Stimulated activated naive B cell treated with anti-CD40 and anti-IgM and Interleukin-4, amounts not matched to agents 10 μg/mL and 1 μg/mL and 100 μg/mL, for 72 hours (primary cell): ENCODE measurements at places on chromosomes 4 and X.

GRCh38 chrX:97547877-97548578, 664.3 kb downstream of the RPA4 start:
- H3K4me3 ChIP-seq: no peak overlapping the region
- H3K36me3 ChIP-seq: no peaks in the 10 kb centered on the region
- no peak overlapping the region for H3K27ac ChIP-seq
- no peaks in the 10 kb centered on the region for H3K4me1 ChIP-seq
- DNase-seq: no peak

DNA sequence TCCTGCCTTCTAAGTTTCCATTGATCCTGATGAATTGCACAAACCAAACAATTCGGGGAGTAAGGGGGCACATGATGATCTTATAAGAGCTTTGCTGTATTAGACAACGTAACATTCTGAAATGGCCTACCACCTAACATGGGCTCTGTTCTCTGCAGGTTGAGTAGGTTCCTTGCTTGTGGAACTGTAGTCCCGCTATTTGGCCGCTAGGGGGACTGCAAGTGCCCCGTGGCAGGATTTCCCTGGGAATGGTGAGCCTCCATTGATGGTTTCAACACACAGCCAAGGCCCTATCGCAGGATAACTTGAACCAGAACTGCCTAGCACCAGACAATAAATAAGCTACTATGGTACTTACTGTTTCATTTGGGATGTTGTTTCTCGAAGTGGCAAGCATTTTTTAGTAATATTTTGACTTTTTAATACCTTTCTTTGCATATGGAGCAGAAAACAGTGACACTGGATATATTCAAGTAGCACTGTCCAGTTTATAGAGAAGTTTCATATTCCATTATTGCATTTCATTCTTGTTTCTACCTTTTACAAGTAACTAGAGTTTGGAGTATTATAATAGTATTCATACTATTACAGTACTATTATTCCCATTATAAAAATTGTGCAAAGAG, 11.9 kb downstream of the AR start:
- DNase-seq: no peak
- H3K4me1 ChIP-seq: no peaks in the 10 kb centered on the region
- H3K4me3 ChIP-seq: no peak overlapping the region

DNA sequence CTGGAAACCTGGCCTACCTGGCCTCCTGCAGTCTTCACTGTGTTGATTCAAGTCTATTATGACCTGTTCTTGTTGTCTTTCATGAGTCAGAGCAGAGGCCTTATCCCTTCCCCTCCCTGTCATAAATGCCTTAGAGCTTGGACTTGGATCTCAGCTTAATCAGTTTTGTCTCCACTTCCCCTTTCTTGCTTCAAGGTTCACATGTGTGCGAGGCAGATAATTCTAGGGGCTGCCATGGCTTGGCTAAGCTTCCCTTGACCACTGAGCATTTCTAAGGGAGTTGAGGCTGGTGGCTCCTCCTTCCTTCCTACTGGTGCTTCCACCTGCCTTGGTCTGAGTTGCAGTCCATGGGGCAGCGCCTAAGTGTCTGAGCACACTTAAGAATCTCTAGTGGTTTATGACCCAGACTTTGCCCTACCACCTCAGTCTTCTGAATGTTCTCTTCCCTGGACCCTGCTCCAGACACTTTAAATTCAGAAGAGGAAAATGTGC, 1.7 kb upstream of the HEPH start:
- no peaks in the 10 kb centered on the region for H3K36me3 ChIP-seq
- H3K4me1 ChIP-seq: peaks cover 2% of the 10 kb centered on the region
- H3K4me3 ChIP-seq: no peak overlapping the region

DNA sequence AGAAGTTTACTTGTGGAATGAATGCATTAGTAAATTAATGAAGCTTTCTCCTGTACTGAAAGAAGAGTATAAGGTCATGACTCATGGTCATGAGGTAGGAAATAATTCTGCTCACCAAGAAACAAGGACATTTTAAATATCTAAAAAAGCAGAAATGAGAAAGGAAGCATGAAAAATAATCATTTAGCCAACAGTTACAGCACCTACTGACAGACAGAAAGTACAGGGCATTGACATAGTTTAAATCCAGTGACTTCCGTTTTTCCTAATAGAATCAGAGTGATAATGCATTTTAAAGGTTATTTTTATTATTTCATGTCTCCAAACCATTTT, 30.5 kb upstream of the ACSL1 start:
- peaks cover 40% of the 10 kb centered on the region for H3K4me1 ChIP-seq
- H3K27ac ChIP-seq: peak overlapping the region; percentile 87
- no peak for DNase-seq
- no peaks in the 10 kb centered on the region for H3K36me3 ChIP-seq
- peak overlapping the region; percentile 7 for H3K4me3 ChIP-seq
- no peaks in the 10 kb centered on the region for H3K27me3 ChIP-seq

DNA sequence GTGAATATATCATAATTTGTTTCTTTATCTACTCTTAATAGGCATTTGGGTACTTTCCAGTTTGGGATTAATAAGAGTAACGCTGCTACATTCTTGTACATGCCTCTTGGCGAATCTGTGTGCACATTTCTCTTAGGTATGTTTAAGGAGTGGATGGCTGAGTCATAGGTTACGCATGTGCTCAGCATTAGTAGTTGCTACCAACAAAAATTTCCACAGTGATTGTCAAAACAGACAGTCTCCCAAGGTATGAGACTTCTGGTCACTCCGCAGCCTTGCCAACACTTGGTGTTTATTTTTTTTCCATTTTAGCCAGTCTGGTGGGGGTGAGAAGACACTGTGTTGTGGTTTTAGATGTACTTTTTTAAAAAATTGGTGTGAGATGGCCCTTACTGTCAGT, 44.6 kb downstream of the FGFBP1 start:
- H3K36me3 ChIP-seq: no peaks in the 10 kb centered on the region
- no peak overlapping the region for H3K27ac ChIP-seq
- no peak overlapping the region for H3K4me3 ChIP-seq

- no peak for DNase-seq
- H3K4me1 ChIP-seq: peaks cover 8% of the 10 kb centered on the region
- no peaks in the 10 kb centered on the region for H3K36me3 ChIP-seq
- no peak overlapping the region for H3K27ac ChIP-seq
- H3K27me3 ChIP-seq: peaks cover 24% of the 10 kb centered on the region
These were observed 106.3 kb downstream of the TRAPPC11 start for GRCh38 chr4:183765251-183765911.

- DNase-seq: no peak
- no peak overlapping the region for H3K27ac ChIP-seq
- H3K36me3 ChIP-seq: peaks cover 38% of the 10 kb centered on the region
- H3K27me3 ChIP-seq: no peaks in the 10 kb centered on the region
- no peak overlapping the region for H3K4me3 ChIP-seq
- peaks cover 5% of the 10 kb centered on the region for H3K4me1 ChIP-seq
These were observed 20.7 kb upstream of the BCLAF3 start for GRCh38 chrX:20011608-20012007.

GRCh38 chrX:69082055-69082752, 83.0 kb downstream of the PJA1 start:
- no peaks in the 10 kb centered on the region for H3K36me3 ChIP-seq
- H3K4me3 ChIP-seq: no peak overlapping the region
- DNase-seq: no peak

DNA sequence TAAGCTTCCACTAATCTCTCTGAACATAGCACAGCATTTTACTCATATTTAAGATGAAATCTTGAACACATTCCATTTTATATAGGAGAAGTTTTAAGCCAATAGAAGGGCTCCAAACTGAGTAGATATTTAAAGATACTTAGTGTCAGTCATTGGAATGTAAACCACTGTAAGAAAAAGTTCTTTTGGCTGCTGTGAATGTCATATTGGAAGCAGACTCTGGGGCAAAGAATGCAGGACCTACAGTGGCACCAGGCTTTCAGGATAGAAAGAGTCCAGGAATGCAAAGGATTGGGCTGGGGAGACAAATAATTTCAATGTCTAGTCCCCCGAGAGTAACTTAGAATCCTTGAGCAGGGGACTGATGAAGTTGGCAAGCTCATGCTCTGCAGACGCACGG, 1047.7 kb downstream of the STIM2 start:
- H3K4me1 ChIP-seq: no peaks in the 10 kb centered on the region
- H3K36me3 ChIP-seq: no peaks in the 10 kb centered on the region
- DNase-seq: no peak
- no peaks in the 10 kb centered on the region for H3K27me3 ChIP-seq
- H3K4me3 ChIP-seq: no peak overlapping the region

DNA sequence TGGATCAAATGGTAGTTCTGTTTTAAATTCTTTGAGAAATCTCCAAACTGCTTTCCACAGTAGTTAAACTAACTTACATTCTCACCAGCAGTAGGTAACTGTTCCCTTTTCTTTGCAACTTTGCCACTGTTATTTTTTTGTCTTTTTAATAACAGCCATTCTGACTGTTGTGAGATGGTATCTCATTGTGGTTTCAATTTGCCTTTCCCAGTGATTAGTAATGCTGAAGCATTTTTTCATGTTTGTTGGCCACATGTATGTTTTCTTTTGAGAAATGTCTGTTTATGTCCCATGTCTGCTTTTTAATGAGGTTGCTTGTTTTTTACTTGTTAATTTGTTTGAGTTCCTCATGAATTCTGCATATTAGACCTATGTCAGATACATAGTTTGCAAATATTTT, 198.8 kb downstream of the RAB28 start:
- no peak overlapping the region for H3K4me3 ChIP-seq
- peaks cover 12% of the 10 kb centered on the region for H3K27me3 ChIP-seq
- no peaks in the 10 kb centered on the region for H3K4me1 ChIP-seq
- H3K27ac ChIP-seq: no peak overlapping the region
- no peak for DNase-seq

GRCh38 chr4:120004054-120004453, 62.6 kb downstream of the MAD2L1 start:
- no peaks in the 10 kb centered on the region for H3K27me3 ChIP-seq
- no peaks in the 10 kb centered on the region for H3K4me1 ChIP-seq
- no peak overlapping the region for H3K4me3 ChIP-seq
- H3K36me3 ChIP-seq: no peaks in the 10 kb centered on the region

GRCh38 chrX:31932769-31933168, 860.9 kb upstream of the FTHL17 start:
- no peaks in the 10 kb centered on the region for H3K36me3 ChIP-seq
- no peak for DNase-seq
- H3K4me3 ChIP-seq: no peak overlapping the region
- H3K4me1 ChIP-seq: no peaks in the 10 kb centered on the region

GRCh38 chr4:87707279-87707918, 57.3 kb downstream of the DMP1 start:
- H3K27ac ChIP-seq: no peak overlapping the region
- H3K36me3 ChIP-seq: no peaks in the 10 kb centered on the region
- no peak overlapping the region for H3K4me3 ChIP-seq
- H3K27me3 ChIP-seq: peaks cover 10% of the 10 kb centered on the region
- DNase-seq: no peak

GRCh38 chr4:55768291-55768690, 51.3 kb upstream of the EXOC1L start:
- peaks cover 11% of the 10 kb centered on the region for H3K27me3 ChIP-seq
- H3K36me3 ChIP-seq: no peaks in the 10 kb centered on the region
- H3K27ac ChIP-seq: no peak overlapping the region
- no peaks in the 10 kb centered on the region for H3K4me1 ChIP-seq
- no peak for DNase-seq

- no peak overlapping the region for H3K27ac ChIP-seq
- peaks cover 52% of the 10 kb centered on the region for H3K4me1 ChIP-seq
- H3K4me3 ChIP-seq: peak overlapping the region; percentile 90
- peaks cover 8% of the 10 kb centered on the region for H3K36me3 ChIP-seq
These were observed 1.9 kb downstream of the RAB9A start for GRCh38 chrX:13690836-13691235.

GRCh38 chr4:73407227-73407673, 3.2 kb downstream of the ALB start:
- no peaks in the 10 kb centered on the region for H3K36me3 ChIP-seq
- H3K4me1 ChIP-seq: no peaks in the 10 kb centered on the region
- H3K27ac ChIP-seq: no peak overlapping the region

DNA sequence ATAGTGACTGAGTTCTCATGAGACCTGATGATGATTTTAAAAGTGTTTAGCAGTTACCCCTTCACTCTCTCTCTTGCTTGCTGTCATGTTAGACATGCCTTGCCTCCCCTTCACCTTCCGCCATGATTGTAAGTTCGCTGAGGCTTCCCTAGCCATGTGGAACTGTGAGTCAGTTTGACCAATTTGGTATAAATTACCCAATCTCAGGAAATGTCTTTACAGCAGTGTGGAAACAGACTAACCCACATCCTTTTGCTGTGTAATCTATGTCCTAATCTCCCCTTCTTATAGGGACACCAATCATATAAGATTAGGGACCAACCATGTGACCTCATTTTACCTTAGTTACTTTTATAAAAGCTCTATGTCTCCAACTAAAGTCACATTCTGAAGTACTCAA, 677.8 kb downstream of the ADGRL3 start:
- H3K36me3 ChIP-seq: no peaks in the 10 kb centered on the region
- peaks cover 2% of the 10 kb centered on the region for H3K4me1 ChIP-seq
- no peak for DNase-seq

GRCh38 chr4:634599-634985, 9.2 kb downstream of the PDE6B start:
- H3K4me1 ChIP-seq: no peaks in the 10 kb centered on the region
- H3K4me3 ChIP-seq: no peak overlapping the region
- no peaks in the 10 kb centered on the region for H3K36me3 ChIP-seq
- H3K27ac ChIP-seq: no peak overlapping the region

DNA sequence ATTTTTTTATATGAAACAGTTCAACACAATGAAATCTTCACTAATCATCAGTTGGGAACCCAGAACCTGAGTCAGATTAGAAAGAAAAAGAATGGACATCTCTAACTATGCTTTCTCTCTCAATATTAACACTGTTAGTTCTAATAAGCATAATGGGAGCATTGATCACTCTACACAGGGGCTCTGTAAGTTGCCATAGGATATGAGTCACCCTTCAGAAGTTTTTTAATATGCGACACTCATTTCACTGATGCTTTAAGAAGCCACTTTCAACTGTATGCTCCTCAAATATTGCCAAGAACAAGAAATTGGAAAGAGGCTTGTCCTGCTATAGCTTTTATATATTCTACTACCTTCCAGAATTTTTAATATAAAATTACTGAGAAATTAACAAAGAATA, 187.0 kb downstream of the AASDH start:
- H3K36me3 ChIP-seq: no peaks in the 10 kb centered on the region
- H3K27me3 ChIP-seq: no peaks in the 10 kb centered on the region
- H3K4me1 ChIP-seq: no peaks in the 10 kb centered on the region
- no peak overlapping the region for H3K27ac ChIP-seq

GRCh38 chr4:100933628-100934027, 413.7 kb downstream of the PPP3CA start:
- peaks cover 12% of the 10 kb centered on the region for H3K4me1 ChIP-seq
- H3K27me3 ChIP-seq: no peaks in the 10 kb centered on the region

DNA sequence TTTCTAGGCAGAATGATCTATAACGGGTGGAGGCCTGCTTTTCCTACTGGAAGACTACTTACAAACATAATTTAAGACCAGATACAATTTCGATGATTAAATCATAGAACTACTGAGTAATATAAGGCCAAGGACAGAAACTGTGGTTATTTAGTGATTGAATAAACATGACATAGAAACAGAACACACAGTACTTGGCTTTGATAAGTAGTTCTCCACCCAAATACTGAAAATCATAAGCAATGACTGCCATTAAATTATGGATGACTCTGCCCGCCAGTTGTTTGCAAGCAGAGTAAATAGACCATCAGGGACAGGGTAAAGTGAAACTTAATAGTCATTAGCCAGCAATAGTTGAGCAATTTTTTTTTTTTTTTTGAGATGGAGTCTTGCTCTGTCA, 17.2 kb upstream of the SMIM14 start:
- no peaks in the 10 kb centered on the region for H3K27me3 ChIP-seq
- H3K4me3 ChIP-seq: no peak overlapping the region
- no peak for DNase-seq
- H3K27ac ChIP-seq: no peak overlapping the region

GRCh38 chrX:11423362-11423818, 130.2 kb downstream of the AMELX start:
- no peaks in the 10 kb centered on the region for H3K36me3 ChIP-seq
- peak overlapping the region; percentile 44 for H3K27ac ChIP-seq
- no peak for DNase-seq
- no peaks in the 10 kb centered on the region for H3K4me1 ChIP-seq
- peaks cover 27% of the 10 kb centered on the region for H3K27me3 ChIP-seq
